ENCODE measurements at places on chromosomes 4 and X.
A peak's percentile ranks its signal among the peaks of the same experiment; 100 is the strongest.

- no peak for DNase-seq
- no peak overlapping the region for H3K27ac ChIP-seq
- H3K4me3 ChIP-seq = no peak overlapping the region
- H3K4me1 ChIP-seq = no peaks in the 10 kb centered on the region
- no peaks in the 10 kb centered on the region for H3K36me3 ChIP-seq
These were observed 196.5 kb downstream of the ARHGAP10 start for GRCh38 chr4:147928400-147928799.

DNA sequence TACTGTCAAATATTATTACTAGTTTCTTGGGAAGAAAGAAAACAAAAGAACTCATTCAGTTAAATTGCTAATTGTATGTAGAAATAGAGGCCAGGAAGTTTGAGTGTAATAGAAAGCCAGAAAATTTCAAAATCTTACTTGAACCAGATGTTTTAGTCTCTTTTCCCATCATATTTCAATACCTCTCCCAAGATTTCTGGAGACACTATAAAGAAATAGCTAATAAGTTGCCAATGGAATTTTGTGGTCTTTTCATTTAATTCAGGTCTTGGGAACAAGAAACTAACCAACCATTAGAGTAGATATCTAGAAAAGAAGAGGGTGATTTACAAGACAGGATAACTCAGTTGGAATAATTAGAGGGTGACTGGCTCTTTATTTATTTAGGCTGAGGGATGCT, 112.2 kb downstream of the AGTR2 start:
- no peak for DNase-seq
- H3K36me3 ChIP-seq = no peaks in the 10 kb centered on the region
- H3K4me3 ChIP-seq = no peak overlapping the region
- no peak overlapping the region for H3K27ac ChIP-seq
- no peaks in the 10 kb centered on the region for H3K27me3 ChIP-seq

GRCh38 chr4:187999406-187999932, 3.9 kb downstream of the ZFP42 start:
- DNase-seq = no peak
- H3K27me3 ChIP-seq = no peaks in the 10 kb centered on the region
- H3K4me1 ChIP-seq = no peaks in the 10 kb centered on the region
- H3K4me3 ChIP-seq = no peak overlapping the region

- no peak for DNase-seq
- 0 out of 2 replicates have a peak, but pooled peaks cover 5% of the 10 kb centered on the region for H3K4me1 ChIP-seq
- H3K27me3 ChIP-seq = no peaks in the 10 kb centered on the region
- H3K27ac ChIP-seq = no peak overlapping the region
These were observed 170.4 kb upstream of the BCOR start for GRCh38 chrX:40268188-40268520.

- H3K27ac ChIP-seq = no peak overlapping the region
- H3K27me3 ChIP-seq = peaks cover 27% of the 10 kb centered on the region
- H3K36me3 ChIP-seq = no peaks in the 10 kb centered on the region
These were observed 11.4 kb downstream of the L1CAM start for GRCh38 chrX:153874366-153875125.

DNA sequence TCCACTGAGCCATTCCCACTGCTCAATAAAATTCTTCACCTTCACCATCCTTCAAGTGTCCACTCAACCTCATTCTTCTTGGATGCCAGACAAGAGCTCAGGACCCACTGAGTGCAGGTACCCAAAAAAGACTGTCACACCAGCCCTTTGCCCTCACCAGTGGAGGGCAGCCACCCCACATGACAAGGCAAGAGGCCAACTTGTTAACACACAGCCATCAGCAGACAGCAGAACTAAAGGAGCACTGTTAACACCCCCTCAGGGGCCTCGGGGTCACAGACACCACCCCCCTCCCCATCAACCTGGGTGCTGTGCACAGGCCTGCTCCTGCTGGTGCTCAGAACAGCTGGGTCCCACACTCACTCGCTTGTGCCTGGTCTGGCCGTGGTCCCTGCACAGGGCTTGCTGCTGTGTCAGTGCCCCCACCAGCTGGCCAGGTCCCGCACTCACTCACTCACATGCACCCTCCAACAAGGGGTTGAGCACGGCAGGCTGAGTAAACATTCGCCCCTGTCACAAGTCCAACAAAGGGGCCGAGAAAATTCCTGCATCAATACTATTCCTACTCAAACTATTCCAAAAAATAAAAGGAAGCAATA, 54.1 kb downstream of the ATRX start:
- H3K27ac ChIP-seq = no peak overlapping the region
- H3K4me1 ChIP-seq = no peaks in the 10 kb centered on the region
- no peak overlapping the region for H3K4me3 ChIP-seq

GRCh38 chrX:11254417-11255109, 38.6 kb upstream of the AMELX start:
- peaks cover 6% of the 10 kb centered on the region for H3K4me1 ChIP-seq
- no peak overlapping the region for H3K27ac ChIP-seq
- H3K36me3 ChIP-seq = no peaks in the 10 kb centered on the region
- no peaks in the 10 kb centered on the region for H3K27me3 ChIP-seq
- H3K4me3 ChIP-seq = no peak overlapping the region

GRCh38 chrX:151488677-151489076, 74.8 kb upstream of the PASD1 start:
- no peak overlapping the region for H3K27ac ChIP-seq
- H3K4me3 ChIP-seq = no peak overlapping the region
- no peaks in the 10 kb centered on the region for H3K4me1 ChIP-seq
- no peaks in the 10 kb centered on the region for H3K27me3 ChIP-seq
- no peaks in the 10 kb centered on the region for H3K36me3 ChIP-seq

DNA sequence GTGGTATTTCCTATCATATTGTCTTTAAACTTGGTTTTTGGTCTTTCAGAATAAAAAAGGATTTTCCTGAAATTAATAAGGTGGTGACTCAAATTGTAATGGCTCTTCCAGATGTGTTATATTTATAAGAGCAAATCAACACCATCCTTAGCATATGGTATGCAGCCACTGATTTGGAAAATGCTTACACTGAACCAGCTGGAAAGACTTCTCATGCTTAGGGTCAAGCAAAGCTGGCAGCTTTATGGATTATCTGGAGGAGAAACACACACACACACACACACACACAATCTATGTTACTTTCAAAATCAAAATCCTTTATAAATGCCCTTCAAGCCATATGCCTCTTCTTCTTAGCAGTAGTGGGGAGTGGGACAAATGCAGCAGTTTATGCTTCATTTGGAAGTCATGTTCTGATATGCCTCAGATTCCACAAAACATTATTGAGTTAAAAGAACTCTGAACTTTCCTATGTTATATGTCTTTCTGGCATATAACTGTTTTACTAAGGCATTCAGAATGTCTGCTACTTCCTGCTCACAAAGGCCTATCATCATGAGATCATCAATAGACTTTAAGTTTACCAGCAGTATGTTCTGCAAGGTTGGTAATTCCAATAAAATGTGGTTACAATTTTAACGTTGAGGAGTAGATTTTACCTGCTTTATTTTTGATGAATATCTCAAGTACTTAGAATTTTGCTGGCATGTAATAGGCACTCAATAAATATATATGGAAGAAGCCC, 72.9 kb upstream of the PRDM5 start:
- H3K36me3 ChIP-seq = no peaks in the 10 kb centered on the region
- DNase-seq = no peak
- no peaks in the 10 kb centered on the region for H3K27me3 ChIP-seq
- no peaks in the 10 kb centered on the region for H3K4me1 ChIP-seq

DNA sequence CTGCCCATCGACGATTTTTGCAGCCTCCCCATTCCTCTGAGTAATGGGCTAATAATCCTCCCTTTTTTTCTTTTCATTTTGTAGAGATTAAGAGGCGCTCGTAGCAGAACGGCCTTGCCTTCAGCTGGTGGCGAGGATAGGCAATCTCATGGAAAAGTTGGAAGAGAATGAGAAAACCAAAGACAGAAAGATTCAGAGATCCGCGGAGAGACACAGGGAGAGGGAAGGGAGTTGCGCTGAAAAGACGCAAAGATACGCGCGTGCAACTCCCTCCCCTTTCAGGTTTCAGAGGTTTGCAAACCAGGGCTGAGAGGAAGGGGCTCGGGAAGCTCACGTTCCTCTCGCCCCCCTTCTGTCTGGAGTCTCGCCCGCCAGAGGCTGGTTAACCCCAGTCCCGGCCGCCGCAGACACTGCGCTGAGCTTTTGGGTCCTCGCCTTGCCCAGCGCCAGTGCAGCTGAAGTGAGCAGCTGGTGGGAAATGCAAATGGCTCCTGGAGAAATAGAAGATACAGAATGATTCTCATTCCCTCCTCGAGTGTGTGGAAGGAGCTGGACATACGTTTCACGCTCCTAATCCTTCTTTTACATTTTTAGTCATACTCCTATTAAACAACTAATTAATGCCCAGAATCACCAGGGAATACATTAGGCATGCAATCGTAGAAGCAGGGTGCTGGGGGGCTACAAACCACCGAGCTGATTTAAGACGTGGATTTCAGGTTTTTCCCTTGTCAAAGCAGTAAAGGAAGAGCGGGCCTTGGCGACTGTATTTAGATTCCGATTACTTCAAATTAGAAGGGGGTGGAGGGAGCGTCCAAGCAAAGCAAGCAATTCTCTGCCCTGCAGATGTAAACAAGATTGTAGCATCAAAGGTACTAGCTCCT, 16.6 kb upstream of the PITX2 start:
- H3K4me3 ChIP-seq = no peak overlapping the region
- DNase-seq = no peak
- H3K27ac ChIP-seq = no peak overlapping the region
- no peaks in the 10 kb centered on the region for H3K4me1 ChIP-seq

DNA sequence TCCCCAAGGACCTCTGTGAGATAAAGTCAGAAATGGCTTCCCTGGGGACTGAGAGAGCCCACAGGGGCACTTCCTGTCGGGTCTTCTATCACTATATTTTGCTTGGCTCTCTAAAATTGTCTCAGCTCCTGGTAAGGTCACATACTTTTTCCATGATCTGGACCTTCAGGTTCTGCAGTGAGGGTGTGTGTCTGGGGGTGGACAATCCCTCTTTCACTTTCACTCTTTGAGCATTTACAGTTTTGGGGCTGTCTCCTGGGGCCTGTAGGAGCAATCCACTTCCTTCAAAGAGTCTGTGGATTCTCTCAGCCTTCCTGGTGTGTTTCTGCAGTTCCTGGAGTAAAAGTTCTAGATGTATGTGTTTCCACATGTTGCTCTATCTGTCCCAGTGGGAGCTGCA, 335.7 kb downstream of the FSTL5 start:
- no peaks in the 10 kb centered on the region for H3K4me1 ChIP-seq
- no peaks in the 10 kb centered on the region for H3K27me3 ChIP-seq
- H3K27ac ChIP-seq = no peak overlapping the region
- H3K4me3 ChIP-seq = no peak overlapping the region
- peak; percentile 9 for DNase-seq

GRCh38 chr4:1572521-1572920, 111.6 kb downstream of the FAM53A start:
- H3K27ac ChIP-seq = no peak overlapping the region
- H3K36me3 ChIP-seq = no peaks in the 10 kb centered on the region
- H3K4me1 ChIP-seq = no peaks in the 10 kb centered on the region
- DNase-seq = no peak
- H3K27me3 ChIP-seq = no peaks in the 10 kb centered on the region

DNA sequence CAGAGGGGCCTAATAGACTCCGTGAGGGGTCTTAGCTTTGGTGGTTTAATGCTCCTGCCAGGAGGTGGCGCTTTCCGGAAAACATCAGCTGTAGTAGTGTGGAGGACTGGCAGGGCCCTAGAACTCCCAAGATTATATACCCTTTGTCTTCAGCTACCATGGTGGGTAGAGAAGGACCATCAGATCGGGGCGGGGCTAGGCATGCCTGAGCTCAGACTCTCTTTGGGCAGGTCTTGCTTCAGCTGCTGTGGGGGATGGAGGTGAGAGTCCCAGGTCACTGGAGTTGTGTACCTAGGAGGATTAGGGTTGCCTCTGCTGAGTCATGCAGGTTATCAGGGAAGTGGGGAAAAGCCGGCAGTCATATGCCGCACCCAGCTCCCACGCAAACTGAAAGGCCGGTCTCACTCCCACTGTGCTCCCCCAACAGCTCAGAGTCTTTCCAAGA, 63.0 kb upstream of the AGA start:
- no peak for DNase-seq
- H3K36me3 ChIP-seq = no peaks in the 10 kb centered on the region
- H3K4me3 ChIP-seq = no peak overlapping the region

- no peak overlapping the region for H3K27ac ChIP-seq
- no peaks in the 10 kb centered on the region for H3K27me3 ChIP-seq
- no peaks in the 10 kb centered on the region for H3K36me3 ChIP-seq
- H3K4me1 ChIP-seq = no peaks in the 10 kb centered on the region
These were observed 7.2 kb upstream of the MAGEA11 start for GRCh38 chrX:149704664-149705063.

GRCh38 chr4:2261110-2261852, 628 bp downstream of the MXD4 start:
- DNase-seq = peak; percentile 61
- H3K4me3 ChIP-seq = peak overlapping the region; percentile 86
- peaks cover 25% of the 10 kb centered on the region for H3K4me1 ChIP-seq
- H3K27ac ChIP-seq = peak overlapping the region; percentile 29

- no peaks in the 10 kb centered on the region for H3K4me1 ChIP-seq
- no peak for DNase-seq
- no peak overlapping the region for H3K4me3 ChIP-seq
- H3K36me3 ChIP-seq = no peaks in the 10 kb centered on the region
- no peaks in the 10 kb centered on the region for H3K27me3 ChIP-seq
These were observed 76.3 kb downstream of the DCHS2 start for GRCh38 chr4:154415313-154415712.

DNA sequence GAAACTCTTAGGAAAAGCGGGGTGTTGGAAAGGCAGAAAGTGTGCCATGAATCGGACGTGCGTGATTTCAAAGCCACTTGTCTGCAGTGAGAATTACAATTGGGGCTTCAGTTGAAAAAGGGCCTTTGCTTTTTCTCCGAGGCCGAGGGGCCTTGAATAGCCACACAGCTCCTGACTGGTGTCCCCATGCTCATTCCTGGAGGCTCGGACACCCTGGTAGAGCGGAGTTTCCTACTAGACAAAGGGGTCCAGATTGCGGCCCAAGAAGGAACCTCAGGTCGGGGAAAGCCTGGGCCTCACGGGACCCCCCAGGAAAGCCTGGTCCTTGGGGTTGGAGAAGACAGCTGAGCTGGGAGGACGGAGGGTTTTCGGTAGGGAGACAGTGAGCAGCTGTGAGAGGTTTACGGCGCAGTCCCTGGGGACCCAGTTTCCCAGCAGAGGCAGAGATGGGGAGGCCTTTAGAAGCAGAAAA, 3.0 kb upstream of the SHOX start:
- H3K27ac ChIP-seq = no peak overlapping the region
- no peaks in the 10 kb centered on the region for H3K4me1 ChIP-seq
- H3K27me3 ChIP-seq = peaks cover under 1% of the 10 kb centered on the region
- DNase-seq = no peak
- H3K4me3 ChIP-seq = no peak overlapping the region

GRCh38 chr4:10019521-10020051, 1.7 kb downstream of the SLC2A9 start:
- DNase-seq = no peak
- H3K27ac ChIP-seq = peak overlapping the region; percentile 54
- H3K36me3 ChIP-seq = no peaks in the 10 kb centered on the region

GRCh38 chr4:109721033-109721432, 8.8 kb downstream of the PLA2G12A start:
- H3K36me3 ChIP-seq = 0 out of 2 replicates have a peak, but pooled peaks cover under 1% of the 10 kb centered on the region
- no peaks in the 10 kb centered on the region for H3K4me1 ChIP-seq
- no peak overlapping the region for H3K27ac ChIP-seq
- DNase-seq = no peak
- H3K27me3 ChIP-seq = no peaks in the 10 kb centered on the region

All from MM.1S (cell line).